Stimulated activated naive CD4-positive, alpha-beta T cell (primary cell): ENCODE measurements at places on chromosomes 12 and 14.
A peak's percentile ranks its signal among the peaks of the same experiment; 100 is the strongest.

DNA sequence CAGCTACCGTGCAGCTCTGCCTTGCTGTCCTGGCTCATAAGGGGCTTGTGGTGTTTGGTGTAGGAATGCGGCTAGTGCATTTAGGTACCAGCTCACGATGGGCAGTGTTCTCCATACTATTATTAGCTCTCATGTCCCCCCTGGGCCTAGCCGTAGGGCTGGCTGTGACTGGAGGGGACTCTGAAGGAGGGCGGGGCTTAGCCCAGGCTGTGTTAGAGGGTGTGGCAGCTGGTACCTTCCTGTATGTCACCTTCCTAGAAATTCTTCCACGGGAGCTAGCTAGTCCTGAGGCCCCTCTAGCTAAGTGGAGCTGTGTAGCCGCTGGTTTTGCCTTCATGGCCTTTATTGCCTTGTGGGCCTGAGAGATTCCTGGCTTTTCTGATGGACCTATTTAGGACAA is 2.1 kb downstream of the SLC39A2 start:
- DNase-seq: no peak

GRCh38 chr12:31958569-31959160 is 550 bp upstream of the RESF1 start:
- no peak for DNase-seq

GRCh38 chr12:125136702-125137101 is 71.5 kb downstream of the AACS start:
- DNase-seq: no peak

DNA sequence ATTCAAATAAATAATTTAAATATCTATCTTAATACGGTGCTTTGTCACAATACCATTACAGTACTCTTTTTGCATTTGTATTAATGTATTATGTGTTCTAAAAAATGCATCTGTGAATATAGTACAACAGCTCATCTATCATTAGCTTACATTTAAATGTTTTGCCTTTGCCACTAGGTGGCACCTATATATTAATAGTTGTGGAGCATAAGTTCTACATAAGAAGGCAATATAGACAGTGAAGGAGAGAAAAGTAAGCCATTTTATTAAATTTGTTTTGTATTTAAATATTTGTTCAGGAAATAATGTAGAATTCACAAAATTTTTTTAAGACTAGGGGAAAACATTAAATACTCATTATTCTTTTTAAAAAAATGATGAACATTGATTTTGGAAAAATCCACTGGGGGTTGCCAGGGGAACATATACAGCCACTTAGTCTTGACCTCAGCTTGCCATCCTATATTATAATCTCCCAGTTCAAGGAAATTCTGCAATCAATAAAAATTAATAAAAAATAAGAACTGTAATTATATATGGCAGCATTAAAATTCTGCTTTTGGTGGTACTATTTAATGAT is 9.8 kb downstream of the CCER1 start:
- no peak for DNase-seq

DNA sequence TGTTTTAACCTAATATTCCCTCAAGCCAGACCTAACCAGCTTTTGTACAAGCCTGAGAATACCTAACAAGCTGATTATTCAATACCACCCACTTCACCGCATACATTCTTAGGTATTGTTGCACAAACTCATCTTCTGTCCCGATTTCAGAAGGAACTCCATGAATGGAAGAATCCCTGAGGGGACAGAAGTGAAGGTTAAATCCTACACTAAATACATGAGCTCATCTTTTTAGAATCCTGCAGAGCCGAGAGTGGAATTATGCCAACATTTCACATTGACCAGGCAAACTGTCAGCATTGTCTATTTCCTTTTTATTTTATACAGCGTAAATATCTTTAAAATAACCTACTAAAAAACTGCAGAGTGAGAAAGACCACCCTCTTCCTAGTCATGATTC is 140.7 kb upstream of the PRICKLE1 start:
- no peak for DNase-seq

DNA sequence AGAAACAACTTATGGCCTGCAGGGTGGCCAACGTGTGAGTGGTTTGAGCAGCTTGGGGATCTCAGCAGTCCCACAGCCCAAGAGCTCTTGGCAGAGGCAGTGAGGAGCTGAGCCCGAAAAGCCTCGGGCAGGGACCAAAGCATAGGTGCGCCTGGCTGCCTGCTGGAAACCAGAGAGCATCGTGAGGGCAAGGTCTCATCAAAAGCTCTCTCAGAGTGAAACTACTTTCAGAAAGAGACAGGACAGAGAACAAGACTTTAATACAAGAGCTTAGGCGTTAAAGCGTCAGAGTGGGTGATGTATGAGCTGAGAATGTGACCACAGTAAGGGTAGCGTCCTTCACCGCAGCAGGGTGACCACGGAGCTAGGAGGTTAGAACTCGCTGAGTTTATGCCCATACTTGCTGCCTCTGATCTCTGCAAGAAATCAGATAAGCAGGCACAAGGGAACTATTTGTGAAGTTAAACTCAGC is 30.8 kb downstream of the LGMN start:
- DNase-seq: no peak

- no peak for DNase-seq
Measured at GRCh38 chr14:96422992-96423391, 31.1 kb downstream of the AK7 start.

GRCh38 chr12:38921025-38921677 is 15.8 kb upstream of the CPNE8 start:
- peak; percentile 9 for DNase-seq

- no peak for DNase-seq
Measured at GRCh38 chr12:112096070-112096469, 12.5 kb downstream of the NAA25 start.

- DNase-seq: peak; percentile 37
Measured at GRCh38 chr12:56634837-56635791, 5.0 kb upstream of the BAZ2A start.

- DNase-seq: no peak
Measured at GRCh38 chr12:112599871-112600270, 181.1 kb downstream of the PTPN11 start.

- no peak for DNase-seq
Measured at GRCh38 chr12:47636908-47637780, 68.7 kb downstream of the RPAP3 start.

- DNase-seq: no peak
Measured at GRCh38 chr12:113049976-113050742, 6.4 kb upstream of the DTX1 start.

- DNase-seq: no peak
Measured at GRCh38 chr14:23623962-23624361, 12.2 kb upstream of the DHRS2 start.

DNA sequence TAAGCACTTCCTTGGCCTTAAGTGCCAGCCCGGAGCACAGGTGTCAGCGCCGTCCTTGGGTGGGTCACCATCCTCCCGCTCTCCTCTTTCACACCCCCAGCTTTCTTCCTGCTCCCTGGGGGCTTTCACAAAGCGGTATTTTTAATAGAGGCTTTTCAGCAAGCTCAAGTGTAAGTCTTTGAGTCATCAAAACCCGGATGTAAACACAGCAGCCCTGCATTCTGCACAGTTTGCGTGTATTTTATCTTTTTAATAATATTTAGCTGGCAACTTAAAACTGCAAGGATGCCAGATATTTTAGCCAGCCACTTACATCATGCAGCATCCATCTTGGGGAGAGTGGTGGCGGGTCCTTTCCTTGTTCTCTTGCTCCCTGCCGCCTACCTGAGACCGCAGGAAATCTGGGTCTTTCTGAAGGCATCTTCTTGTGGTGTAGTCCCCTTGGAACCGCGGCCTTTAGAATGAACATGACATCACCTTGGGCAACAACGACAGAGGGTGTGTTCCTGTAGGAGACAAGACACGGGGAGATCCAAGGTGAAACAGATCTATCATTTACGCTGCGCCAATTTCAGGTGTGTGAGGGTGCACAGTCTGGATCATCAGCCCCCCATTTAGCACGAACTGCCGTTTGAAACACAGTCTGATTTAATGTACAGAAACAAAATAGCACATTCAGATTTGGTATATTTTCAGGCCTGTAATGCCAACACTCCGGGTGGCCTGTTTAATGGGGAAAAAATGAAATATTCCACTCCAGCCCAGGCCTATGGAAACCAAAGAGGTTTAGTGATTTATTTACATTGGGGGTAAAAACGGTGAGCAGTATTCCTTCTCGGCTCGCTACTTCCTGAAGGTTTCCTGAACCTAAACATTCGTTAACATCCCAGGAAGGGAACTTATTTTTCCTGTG is 12.5 kb upstream of the IRF2BPL start:
- peak; percentile 57 for DNase-seq

GRCh38 chr14:105989566-105990302 is 463.4 kb downstream of the TMEM121 start:
- DNase-seq: no peak

GRCh38 chr14:100818221-100818699 is 7.7 kb upstream of the MEG3 start:
- DNase-seq: no peak

DNA sequence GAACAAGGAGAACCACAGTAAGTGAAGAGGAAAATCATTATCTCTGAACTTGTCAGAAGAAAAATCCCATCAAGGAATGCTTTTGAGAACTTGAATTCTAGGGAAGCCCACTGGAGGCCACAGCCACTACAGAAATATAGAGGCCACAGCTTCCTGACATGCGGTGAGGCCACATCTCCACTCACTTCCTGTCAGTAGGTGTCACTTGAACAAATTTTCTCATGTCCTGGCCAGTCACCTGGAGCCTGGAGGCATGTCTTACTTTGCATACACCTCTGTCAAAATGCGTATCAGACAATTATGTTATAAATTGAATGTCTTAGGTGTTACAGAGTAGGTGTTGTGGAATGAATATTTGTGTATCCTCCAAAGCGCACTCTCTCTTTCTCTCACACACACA is 370.3 kb downstream of the DAD1 start:
- no peak for DNase-seq

- no peak for DNase-seq
Measured at GRCh38 chr12:10861366-10861765, 12.1 kb upstream of the PRR4 start.

GRCh38 chr12:111201036-111201435 is 167.9 kb downstream of the PHETA1 start:
- no peak for DNase-seq
